Stimulated activated CD4-positive, alpha-beta T cell treated with anti-CD3 and anti-CD28 coated beads, TNF-alpha, amount 100 ng/mL, for 4 hours (primary cell): ENCODE measurements at places on chromosomes 12 and 14.

DNA sequence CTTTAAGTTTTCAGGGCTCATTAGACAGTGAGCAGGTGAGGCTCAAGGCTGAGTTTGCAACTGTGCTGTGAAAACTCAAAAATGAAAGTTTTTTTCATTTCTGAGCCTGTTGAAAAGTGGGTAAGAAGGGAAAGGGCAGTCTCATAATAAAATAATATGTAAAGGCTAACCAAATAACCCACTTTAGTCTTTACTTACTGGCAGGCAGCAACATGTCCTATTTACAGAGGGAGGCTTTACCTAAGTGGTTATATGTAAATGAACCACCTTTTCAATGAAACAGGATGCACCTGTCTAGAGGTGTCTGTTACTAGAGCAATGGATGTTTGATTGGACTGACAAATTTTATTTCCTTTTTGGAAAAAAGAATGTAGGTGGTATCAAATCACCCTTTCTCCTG, 158.0 kb downstream of the ETV6 start:
- DNase-seq = no peak

- DNase-seq = no peak
Observed at GRCh38 chr12:5718680-5719079, 226.4 kb downstream of the ANO2 start.

DNA sequence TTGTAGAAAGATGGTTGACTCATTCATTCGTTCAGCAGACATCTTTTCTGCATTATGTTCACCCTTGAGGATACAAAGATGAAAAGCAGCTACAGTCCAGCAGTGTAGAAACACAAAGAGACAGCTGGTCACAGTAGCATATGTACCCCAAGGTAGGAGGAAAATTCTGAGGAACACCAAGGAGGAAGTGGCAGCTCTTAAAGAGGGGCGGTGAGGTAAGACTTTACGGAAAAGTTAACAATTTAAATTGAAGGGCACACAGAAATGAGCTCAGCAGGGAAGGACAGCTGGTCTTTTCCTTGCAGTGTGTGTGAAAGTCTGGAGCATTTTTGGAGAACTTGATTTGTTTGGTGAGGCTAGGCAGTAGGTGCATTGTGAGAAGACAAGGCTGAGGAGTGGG, 3.5 kb downstream of the SLC35E3 start:
- no peak for DNase-seq

GRCh38 chr12:101655393-101655792, 42.0 kb upstream of the CHPT1 start:
- no peak for DNase-seq

DNA sequence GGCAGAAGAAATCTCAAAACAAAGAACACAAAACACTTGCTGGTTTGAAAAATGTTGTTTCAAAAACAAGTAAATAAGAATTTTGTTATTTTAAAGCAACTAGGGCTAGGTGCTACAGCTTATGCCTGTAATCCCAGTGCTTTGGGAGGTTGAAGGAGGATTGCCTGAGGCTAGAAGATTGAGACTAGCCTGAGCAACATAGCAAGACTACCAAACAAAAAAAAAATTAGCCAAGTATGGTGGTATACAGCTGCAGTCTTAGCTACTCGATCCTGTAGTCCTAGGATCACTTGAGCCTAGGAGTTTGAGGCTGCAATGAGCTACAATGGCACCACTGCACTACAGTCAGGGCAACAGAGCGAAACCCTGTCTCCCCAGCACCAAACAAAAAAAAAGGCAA, 32.6 kb upstream of the MTERF2 start:
- DNase-seq = no peak

DNA sequence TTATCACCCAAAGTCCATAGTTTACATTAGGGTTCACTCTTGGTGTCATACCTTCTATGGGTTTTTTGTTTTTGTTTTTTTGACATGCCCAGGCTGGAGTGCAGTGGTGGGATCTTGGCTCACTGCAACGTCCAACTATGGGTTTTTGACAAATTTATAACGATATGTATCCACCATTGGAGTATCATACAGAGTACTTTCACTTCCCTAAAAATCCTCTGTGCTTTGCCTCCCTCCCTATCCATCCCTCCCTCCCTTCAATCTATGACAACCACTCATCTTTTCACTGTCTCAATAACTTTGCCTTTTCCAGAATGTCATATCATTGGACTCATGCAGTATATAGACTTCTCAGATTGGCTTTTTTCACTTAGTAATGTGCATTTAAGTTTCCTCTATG, 139.0 kb upstream of the CCDC198 start:
- no peak for DNase-seq

DNA sequence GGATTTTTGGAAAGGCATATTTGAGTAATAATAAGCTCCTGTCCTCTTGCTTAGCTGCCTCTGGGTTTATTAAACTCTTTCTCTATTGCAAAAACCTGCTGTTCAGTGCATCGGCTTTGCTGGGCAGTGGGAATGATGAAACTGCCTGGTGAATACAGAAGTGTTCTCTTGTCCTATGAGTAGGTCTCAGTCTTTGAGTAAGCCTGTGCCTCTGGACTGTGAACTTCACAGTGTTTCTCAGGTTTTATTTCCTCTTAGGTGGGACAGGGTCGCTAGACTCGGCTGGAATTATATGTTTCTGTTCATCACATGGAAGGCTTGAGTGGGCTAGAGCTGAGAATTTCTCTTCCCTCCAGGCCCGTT, 46.4 kb downstream of the CRADD start:
- DNase-seq = no peak

DNA sequence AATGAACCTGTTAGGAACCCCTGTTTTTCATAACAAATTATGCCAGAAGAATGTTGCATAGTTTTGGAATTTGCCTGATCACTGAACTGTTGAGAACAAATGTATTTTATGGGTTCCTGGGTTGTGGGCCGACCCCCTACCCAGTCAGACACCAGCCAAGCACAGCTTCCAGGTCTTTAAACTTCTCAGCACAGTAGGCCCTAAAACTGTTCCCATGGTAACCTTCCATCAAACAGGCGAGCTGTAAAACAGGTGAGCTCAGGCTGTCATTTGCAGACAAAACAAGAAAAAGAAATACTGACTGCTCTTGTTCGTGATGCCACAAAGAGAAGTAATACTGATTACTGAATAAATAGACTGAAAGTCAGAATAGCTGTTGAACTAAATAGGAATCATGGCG, 147.0 kb downstream of the PTPRO start:
- no peak for DNase-seq

DNA sequence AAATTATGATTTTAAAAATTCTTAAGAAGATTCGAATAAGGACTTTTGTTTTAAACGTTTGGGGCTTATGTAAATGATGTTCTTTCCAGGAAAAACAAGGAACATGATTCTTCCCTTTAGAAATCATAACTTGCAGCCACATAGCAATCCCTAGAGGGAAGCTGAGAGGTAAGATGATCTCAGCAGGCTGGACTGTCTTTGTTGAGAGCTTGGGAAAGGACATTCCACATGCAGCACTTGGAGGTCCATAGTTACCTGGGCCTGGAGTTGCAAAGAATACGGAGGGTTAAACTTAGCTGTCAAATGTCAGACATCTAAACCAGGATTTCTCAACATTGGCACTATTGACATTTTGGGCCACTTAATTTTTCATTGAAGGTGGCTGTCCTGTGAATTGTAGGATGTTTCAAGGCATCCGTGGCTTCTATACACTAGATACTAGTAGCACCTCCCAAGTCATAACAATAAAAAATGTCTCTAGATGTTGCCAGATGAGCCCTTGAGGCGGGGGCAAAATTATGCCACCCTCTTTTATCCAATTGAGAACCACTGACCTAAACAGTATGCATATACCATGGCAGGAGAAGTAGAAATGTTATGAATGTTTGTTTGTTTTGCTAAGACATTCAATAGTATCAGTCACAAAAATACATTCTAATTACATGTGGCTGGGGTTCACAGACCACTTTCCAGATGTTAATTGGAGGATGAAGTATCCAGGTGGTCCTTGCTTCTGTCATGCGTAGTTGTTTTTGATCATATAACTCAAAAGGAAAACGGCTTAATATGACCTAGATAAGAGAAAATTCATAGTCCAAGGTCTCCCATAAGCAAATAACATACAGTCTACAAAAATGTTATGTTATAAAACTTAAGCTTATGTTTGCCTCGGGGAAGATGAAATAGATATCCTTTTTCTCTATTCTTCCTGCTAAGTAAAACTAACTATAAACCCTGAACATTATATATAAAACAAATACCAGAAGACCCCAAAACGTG, 30.5 kb downstream of the TTC6 start:
- DNase-seq = no peak
